Spinal cord (tissue), 10 donors: ENCODE measurements at places on chromosomes 7 and 10. TPM values are rescaled to one million over a fixed set of nuclear protein-coding genes. Genes with fewer than 3 reads are reported as not detected.

GRCh38 chr7:6398943-6399342, 48.8 kb downstream of the DAGLB start:
- no peak for DNase-seq
- peaks cover 39% of the 10 kb centered on the region for H3K36me3 ChIP-seq
- no peak overlapping the region for H3K27ac ChIP-seq
- peaks cover 13% of the 10 kb centered on the region for H3K4me1 ChIP-seq
- H3K4me3 ChIP-seq = no peak overlapping the region

DNA sequence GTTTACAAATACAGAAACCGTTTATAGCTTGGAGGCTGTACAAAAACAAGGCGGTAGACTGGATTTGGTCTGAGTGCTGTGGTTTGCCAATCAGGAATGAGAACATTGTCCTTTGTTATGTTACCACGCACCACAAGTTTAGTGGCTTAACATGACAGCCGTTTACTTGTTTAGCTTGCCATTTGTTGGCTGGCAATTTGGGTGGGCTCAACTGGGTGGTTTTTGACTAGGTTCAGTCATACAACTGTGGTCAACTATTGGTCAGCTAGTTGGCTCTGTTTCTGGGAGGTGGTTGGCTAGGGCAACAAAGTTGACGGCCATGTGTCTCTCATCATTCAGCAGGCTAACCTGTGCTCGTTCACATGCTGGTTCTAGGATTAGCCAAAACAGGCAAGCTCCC, 60.1 kb upstream of the SP8 start:
- no peaks in the 10 kb centered on the region for H3K27me3 ChIP-seq
- DNase-seq = no peak
- no peaks in the 10 kb centered on the region for H3K4me1 ChIP-seq

Gene CRYGN
- 10.3 TPM for total RNA-seq

GRCh38 chr10:73876971-73877370, 2.6 kb upstream of the CAMK2G start:
- H3K27ac ChIP-seq = no peak overlapping the region
- DNase-seq = no peak
- H3K4me1 ChIP-seq = peaks cover 30% of the 10 kb centered on the region
- H3K4me3 ChIP-seq = no peak overlapping the region
- H3K27me3 ChIP-seq = no peaks in the 10 kb centered on the region
- H3K36me3 ChIP-seq = peaks cover 11% of the 10 kb centered on the region

Gene KCNH2
- total RNA-seq = 9.1 TPM

DNA sequence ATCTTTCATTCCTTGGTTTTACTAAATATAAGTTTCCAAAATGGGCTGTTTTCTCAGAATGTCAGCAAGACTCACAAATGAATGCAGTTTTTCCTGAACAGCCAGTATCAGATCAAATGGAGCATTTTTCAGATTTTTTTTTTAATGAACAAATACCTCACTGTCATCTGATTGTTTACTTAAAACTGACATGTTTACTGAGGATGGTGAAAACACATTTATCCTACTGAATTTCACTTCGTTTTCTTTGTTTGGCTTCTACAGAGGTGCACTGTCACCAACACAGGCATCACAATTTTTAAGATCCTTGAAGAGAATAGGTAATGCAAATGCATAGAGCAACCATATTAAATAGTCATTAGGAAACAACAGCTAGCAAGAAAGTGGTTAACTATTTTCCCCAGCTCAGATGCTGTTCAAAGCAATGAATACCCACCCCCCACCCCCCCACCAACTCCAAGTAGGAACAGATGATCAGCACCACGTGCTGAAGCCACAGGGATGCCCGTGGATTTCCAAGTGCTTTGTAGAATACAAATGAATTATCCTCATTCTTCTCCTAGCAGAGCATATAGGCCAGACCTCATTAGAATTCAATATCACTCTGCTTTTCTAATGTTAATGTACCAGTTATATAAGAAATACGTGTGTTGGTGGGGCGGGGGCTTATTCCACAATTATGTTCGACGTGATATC, 205.9 kb downstream of the SKAP2 start:
- H3K36me3 ChIP-seq = no peaks in the 10 kb centered on the region
- H3K4me1 ChIP-seq = peaks cover 8% of the 10 kb centered on the region
- no peak overlapping the region for H3K4me3 ChIP-seq
- peak; percentile 56 for DNase-seq
- peaks cover 7% of the 10 kb centered on the region for H3K27me3 ChIP-seq
- peak overlapping the region; percentile 65 for H3K27ac ChIP-seq

Gene SLC26A5
- 0.44 TPM for total RNA-seq

GRCh38 chr7:137789215-137789882, 57.4 kb downstream of the DGKI start:
- no peak overlapping the region for H3K4me3 ChIP-seq
- no peaks in the 10 kb centered on the region for H3K36me3 ChIP-seq
- H3K4me1 ChIP-seq = no peaks in the 10 kb centered on the region
- no peaks in the 10 kb centered on the region for H3K27me3 ChIP-seq
- no peak for DNase-seq

DNA sequence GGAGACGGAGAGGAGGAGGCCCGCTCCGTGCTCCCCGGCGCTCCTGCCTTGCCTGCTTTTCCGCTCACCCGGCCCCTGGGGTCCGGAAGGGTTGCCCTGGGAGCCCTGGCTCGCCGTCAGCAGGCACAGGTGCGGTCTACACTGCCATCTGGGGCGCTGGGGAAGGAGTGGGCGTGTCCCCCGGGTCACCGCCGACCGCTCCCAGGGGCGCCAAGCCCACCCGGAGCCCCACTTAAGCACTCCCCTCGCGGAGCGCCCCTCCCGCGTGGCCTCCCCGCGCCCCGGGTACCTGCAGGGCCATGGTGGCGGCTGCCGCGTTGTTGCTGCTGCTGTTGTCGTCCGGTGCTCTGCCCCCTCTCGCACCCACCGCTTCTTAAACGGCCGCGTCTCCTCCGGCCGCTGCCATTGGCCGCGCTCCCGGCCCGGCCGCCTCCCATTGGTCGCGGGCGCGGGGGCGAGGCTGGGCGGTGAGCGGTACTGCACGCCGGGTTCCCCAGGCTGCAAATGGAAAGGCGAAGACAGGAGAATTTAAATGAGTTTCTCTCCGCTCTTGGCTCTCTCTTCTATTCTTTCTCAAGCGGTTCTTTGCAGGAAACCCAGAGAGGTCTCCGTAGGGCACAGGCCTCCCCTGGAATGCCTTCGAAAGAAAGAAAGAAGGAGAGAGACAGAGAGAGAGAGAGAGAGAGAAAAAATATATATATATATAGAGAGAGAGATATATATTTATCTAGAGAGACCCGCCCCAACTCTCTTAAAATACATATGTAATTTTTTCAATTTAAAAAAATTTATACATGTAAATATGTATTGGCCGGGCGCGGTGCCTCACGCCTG, at the start of gene ACBD7:
Gene ACBD7, minus strand, starts transcription at position 349 of the 834 bp plus-strand sequence. Its CDS starts 48 bp downstream, at position 301.
- H3K27me3 ChIP-seq = no peaks in the 10 kb centered on the region
- peak; percentile 96 for DNase-seq
- peaks cover 25% of the 10 kb centered on the region for H3K4me1 ChIP-seq
- peak within 1 kb of the TSS; percentile 65 for H3K4me3 ChIP-seq
- no peaks in the 10 kb centered on the region for H3K36me3 ChIP-seq
- H3K27ac ChIP-seq = peak within 1 kb of the TSS; percentile 35

Gene GCK
- 5.1 TPM for total RNA-seq

DNA sequence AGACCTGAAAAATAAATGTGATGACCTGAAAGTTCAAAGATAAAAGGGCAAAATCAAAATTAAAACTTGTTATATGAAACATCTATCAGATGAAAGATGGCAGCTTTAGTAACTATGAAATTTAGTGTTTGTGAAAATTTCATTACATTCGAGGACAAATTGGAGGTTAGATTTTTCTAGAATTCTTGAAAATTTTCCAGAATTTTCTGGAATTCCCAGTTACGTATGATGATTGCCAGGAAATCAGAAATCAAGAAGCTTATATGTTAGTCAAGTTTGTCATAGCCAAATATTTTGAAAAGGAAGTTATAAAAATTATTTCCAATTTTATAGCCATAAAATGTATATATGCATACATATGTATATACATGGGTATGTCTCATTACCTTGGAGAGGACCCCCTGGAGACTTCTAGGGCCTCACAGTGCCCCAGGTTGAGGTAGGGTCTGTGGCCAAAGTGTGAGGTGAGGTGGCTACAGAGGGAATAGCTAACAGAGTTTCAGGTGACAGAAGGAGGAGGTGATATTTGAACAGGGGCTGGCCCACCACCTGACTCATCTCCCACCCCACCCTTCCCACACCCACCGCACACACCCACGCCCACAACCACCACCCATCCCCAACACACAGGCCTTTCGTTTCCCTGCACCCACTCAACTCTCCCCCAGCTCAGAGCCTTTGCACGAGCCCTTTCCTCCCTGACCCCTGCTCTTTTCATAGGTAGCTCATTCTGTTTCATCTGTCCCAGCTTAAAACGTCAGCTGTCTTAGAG, 21.5 kb downstream of the C10orf105 start:
- DNase-seq = no peak
- peaks cover 17% of the 10 kb centered on the region for H3K36me3 ChIP-seq
- no peak overlapping the region for H3K27ac ChIP-seq
- H3K4me3 ChIP-seq = no peak overlapping the region
- peaks cover 11% of the 10 kb centered on the region for H3K4me1 ChIP-seq

Gene VENTX
- total RNA-seq = 0.06 TPM

DNA sequence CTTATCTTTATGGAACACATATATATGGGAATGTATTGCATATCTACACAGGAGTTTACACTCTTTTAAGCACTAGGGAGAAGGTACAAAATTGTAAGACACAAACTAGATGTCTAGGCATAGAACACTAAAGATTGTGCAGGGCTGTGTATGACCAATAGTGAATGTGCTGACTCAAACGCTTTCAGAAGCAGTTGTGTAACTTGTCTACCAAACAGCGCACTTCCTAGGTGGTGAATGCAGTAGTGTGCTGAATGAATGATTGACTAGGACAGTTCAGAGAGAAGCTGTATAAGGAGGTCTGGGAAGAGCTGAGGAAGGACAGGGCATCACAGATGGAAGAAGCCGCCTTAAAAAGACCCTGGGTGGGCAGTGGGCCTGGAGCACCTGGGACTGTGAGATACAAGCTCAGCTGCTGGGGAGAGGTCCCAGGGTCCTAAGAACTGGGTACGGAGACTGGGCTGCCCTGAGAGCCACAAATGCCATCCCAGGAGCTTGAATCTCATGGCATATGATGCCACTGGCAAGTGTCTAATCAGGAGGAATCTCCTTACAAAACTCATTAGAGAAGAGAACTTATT, 14.2 kb downstream of the CLRN3 start:
- H3K27me3 ChIP-seq = no peaks in the 10 kb centered on the region
- no peaks in the 10 kb centered on the region for H3K36me3 ChIP-seq
- H3K4me3 ChIP-seq = no peak overlapping the region
- no peak for DNase-seq
- peaks cover 6% of the 10 kb centered on the region for H3K4me1 ChIP-seq
- no peak overlapping the region for H3K27ac ChIP-seq
